Suppressor macrophage (primary cell): ENCODE measurements at places on chromosomes 1 and 21.

GRCh38 chr1:180343921-180344769, 114.1 kb downstream of the LHX4 start:
- peak; percentile 74 for DNase-seq

DNA sequence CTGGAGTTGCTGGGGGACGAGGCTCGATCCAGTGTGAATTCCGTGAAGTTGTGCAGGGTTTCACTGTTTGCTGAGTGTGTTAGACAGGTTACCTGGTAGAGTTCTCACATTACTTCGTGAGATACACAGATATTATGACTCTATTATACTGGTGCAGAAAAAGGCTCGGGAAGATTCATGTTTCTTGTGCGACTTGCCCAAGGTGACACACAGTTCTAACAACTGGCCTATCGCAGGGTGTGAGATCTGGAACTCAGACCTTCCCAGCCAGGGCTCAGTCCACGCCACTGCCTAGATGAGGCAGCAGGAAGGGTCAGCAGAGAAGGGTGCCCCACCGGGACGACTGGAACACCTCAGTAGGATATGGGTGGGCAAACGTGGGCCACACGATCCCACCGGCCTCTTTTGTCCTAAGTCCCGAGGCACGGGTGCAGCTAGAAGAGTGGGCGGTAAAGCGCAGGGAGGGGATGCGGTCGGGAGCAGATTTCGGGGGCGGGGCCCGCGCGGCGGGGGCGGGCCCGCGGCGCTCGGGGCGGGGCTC, 296 bp upstream of the RNPEP start:
- peak; percentile 93 for DNase-seq

- peak; percentile 8 for DNase-seq
Measured at GRCh38 chr1:183267646-183268431, 81.8 kb downstream of the LAMC2 start.

DNA sequence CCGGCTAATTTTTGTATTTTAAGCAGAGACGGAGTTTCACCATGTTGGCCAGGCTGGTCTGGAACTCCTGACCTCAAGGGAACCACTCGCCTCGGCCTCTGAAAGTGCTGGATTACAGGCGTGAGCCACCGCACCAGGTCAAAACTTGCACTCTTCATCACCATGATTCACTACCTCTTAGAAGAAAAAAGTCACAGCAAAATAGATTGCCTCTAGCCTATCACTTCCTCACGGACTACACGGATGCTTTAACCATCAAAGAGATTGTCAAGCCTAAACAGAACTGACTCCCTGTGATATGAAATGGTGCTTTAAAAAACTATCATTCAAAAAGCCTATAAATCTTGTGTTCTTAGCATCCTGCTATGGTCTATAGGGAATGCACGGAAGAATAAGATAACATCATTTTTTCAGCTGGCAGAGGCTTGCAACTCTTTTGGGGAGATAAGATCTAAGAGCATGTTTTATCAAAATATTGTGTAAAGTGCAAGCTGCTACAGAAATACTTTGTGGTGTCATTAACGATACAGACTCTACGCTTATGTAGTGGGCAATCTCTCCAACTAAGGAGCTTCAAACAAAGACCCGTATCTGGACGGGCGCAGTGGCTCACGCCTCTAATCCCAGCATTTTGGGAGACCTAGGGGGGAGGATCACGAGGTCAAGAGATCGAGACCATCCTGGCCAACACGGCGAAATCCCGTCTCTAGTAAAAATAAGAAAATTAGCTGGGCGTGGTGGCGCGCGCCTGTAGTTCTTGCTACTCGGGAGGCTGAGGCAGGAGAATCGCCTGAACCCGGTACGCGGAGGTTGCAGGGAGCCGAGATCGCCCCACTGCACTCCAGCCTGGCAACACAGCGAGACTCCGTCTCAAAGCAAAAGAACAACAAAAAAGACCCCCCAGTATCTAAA, 966 bp downstream of the TFB2M start:
- DNase-seq = no peak

DNA sequence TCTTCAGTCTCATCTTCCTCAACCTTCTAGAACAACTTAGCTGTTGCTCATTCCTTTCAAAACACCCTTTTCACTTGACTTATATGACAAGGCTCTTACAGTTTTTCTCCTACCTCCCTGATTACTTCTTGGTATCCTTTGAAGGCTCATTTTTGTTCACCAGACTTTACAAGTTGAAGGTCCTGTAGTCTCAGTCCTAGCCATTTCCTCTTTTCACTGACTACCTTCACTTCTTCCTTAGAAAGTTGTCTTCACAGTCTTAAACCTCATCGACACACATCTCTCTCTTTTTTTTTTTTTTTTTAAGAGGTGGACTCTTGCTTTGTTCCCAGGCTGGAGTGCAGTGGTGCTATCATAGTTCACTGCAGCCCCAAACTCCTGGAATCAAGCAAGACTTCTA, 6.6 kb upstream of the TP53BP2 start:
- no peak for DNase-seq

DNA sequence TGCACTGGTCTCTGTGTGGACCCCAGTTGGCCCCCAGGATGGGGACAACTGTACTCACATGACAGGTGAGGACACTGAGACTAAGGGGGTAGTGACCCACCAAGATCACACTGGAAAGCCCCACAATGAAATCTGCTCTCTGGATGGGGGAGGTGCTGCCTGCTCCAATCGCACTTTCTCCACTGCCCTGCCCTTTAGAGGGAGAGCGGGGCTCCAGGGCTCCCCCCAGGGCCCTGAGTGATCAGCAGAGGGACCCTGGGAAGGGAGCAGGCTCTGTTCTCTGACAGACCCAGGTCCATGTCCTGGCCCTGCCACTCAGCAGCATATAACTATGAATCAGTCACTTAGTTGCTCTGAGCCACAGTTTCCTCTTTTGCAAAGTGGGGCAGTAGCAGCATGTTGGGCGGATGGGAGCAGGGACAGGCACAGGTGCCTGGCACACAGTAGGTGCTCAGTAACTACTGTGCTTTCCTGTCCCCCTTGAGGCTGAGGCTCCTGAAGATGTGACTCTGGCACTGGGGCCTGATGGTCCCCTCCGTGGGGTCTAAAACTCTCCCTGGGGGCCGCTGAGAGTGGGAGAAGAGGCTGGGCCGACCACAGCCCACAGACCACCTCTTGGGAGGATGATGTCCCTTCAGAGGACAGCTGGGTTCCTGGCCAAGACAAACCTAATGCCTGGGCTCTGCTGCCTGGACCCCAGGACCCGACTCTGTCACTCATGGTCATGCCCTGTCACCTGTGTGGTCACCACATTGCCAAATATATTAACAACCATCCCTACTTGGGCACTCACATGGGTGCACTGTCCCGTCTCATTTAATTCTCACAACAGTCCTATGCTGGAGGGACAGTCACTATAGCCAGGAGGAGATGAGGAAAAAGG, 222.7 kb downstream of the PTPRU start:
- no peak for DNase-seq

- no peak for DNase-seq
Measured at GRCh38 chr1:212937034-212937433, 13.3 kb upstream of the VASH2 start.

GRCh38 chr1:2999571-2999970, 21.7 kb upstream of the ACTRT2 start:
- DNase-seq = no peak

GRCh38 chr1:48661726-48662463, 114.8 kb downstream of the BEND5 start:
- peak; percentile 24 for DNase-seq

GRCh38 chr1:111082421-111083203, 57.3 kb downstream of the DRAM2 start:
- no peak for DNase-seq

- DNase-seq = peak; percentile 42
Measured at GRCh38 chr1:19430121-19431068, 54.9 kb downstream of the CAPZB start.

GRCh38 chr1:48870596-48870995, 93.9 kb upstream of the BEND5 start:
- peak; percentile 27 for DNase-seq

GRCh38 chr1:205354259-205355074, 2.3 kb downstream of the KLHDC8A start:
- DNase-seq = peak; percentile 86

- DNase-seq = peak; percentile 68
Measured at GRCh38 chr1:169348383-169349036, 19.1 kb downstream of the NME7 start.

- no peak for DNase-seq
Measured at GRCh38 chr1:203701606-203702005, 63.4 kb upstream of the LAX1 start.

DNA sequence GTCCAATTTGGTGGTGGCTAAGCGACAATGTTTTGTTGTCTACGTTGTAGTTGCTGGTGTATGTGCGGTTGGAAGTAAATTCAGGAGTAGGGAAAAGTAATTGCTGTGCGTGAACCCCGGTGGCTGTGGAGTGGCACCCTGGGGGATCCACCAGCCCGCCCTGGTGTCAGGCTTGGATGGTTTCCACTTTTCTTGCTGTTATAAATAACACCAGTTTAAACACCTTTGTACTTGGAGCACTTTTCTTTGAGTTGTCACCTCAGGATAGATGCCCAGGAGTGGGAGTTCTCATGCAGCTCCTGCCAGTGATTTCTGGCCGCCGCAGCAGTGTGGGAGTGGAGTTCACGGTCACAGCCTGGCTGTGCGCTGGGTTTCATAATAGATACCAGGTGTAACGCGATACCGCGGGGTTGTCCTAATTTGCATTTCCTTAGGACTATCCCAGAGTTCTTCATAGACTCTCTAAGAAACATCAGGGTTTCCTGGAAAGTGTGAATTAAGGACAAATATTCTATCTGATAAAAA, 12.8 kb upstream of the TMEM200B start:
- DNase-seq = no peak

DNA sequence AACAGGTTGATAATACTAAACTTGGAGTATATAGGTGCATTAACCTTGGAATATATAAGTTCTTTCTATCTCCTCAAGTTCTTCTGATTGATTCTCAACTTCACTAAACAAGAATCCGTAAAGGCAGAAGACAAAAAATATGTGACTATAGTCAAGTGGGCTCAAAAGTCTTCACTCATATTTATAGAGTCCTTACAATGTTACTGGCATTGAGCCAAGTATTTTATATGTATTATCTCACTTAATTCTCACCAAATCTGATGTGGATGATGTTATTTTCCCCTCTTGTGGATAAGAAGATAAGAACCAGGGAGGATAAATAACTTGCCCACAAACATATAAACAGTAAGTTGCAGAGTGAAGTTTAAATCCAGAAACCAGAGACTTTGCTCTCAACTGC, 486.9 kb downstream of the LRRIQ3 start:
- no peak for DNase-seq

DNA sequence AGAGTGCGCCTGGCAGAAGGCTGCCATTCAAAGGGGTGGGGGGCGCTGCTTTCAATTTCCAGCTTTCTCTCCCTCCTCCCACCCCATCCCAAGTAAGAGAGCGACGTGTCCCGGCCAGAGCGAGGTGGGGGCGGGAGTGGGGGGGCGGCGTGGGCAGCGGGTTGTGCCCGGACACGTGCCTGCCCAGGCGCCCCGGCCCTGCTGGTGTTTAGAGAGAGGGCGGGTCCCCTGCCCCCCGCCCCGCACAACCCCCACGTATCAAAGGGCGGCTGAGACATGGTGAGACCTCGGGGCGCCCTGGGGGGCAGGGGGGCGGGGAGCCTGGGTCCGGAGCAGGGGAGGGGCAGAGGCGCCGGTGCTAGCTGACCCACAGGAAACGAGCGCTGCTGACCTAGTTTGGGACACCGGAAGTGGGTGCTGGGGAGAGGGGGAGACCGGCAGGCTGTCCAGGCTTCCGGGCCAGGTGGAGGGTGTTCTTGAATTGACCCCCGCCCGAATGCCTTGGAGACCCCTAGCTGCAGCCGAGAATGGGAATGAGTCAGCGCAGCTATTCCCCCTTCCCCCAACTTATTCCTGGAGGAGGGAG, 1.3 kb downstream of the ZBTB7B start:
- no peak for DNase-seq

DNA sequence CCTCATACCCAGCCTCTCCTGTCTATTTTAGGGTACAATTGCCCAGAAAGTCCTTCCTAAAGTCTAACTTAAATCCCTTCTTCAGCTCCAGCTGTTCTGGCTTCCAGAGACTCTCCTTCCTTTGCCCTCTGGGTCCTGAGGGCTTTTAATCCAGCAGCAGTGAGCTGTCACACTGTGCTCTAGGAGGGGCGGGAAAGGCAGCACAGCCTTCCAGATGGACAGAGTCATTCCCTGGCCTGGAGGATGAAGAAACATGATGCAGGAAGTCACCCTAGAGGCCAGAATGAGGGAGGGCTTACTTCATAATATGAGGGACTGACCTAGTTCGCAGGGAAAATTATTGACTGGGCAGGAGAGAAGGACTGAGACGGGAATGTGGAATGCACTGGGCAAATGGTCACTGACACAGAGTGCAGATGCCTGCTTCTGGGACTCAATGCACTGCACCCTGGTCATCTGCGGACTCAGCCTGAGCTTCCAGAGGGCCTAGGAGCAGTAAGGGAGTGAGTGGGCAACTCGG, 1.3 kb downstream of the SH2D2A start:
- no peak for DNase-seq

DNA sequence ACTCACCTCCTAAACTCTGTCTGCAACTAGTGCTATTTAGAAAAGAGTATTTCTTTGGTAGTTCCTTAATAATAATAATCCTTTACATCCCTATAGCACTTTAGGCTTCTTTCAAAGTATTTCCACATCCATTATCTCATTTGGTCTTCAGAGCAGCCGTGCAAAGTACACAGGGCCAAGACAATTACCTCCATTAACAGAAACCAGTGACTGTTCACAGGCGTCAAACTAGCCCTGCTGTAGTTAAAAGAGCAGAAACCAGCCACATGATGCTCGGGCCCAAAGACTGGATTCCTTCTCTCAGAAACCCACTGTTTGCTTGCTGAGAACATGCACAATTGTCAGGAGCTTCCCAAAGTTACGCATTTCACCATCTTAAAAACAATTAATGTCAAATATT, 396.0 kb upstream of the DAB1 start:
- no peak for DNase-seq

GRCh38 chr1:223264983-223265908, 98.7 kb downstream of the SUSD4 start:
- DNase-seq = no peak

DNA sequence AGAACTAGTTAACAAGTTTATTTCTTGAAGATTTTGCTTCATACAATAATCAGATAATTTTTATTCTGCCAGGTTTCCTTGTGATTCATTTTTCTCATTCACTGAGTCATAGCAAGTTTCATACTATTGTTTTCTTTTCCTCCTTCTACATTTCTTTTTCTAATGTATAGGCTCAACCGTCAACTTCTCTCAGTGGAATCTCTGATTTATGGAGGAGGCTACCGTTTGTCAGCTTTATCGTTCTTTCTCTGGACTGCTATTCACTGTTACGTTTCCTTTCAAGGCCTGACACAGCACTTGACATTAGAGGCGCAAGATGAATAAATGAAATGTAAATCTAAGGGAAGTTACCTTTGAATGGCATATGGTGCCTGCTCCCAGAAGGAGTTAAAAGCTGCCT, 284.3 kb upstream of the NR5A2 start:
- DNase-seq = no peak
